Myocyte (in vitro differentiated cells): ENCODE measurements at places on chromosomes 5 and 9. TPM values are rescaled to one million over a fixed set of nuclear protein-coding genes. Genes with fewer than 3 reads are reported as not detected.
A peak's percentile ranks its signal among the peaks of the same experiment; 100 is the strongest.

GRCh38 chr9:114004221-114004716 lies 73.8 kb downstream of the AMBP start:
- DNase-seq, result no peak

- DNase-seq, result no peak
These were observed 1.2 kb upstream of the RNF44 start for GRCh38 chr5:176538230-176538988.

GRCh38 chr9:81460693-81461092 lies 228.7 kb downstream of the TLE1 start:
- DNase-seq, result no peak

- DNase-seq, result peak; percentile 73
These were observed at the start of gene CARD19 for GRCh38 chr9:93096131-93096802. Gene CARD19 (plus strand): TSS chr9:93096217. CDS start chr9:93096346, 129 bp downstream.

- no peak for DNase-seq
These were observed 26.8 kb upstream of the GABRP start for GRCh38 chr5:170756691-170757090.

GRCh38 chr9:131799177-131799823 lies 59.4 kb upstream of the RAPGEF1 start:
- peak; percentile 77 for DNase-seq

GRCh38 chr9:137057545-137057944 lies 3.7 kb upstream of the ENTPD2 start:
- DNase-seq, result peak; percentile 84

- DNase-seq, result peak; percentile 84
These were observed 63.2 kb downstream of the ACER2 start for GRCh38 chr9:19471737-19472648.

GRCh38 chr5:165460911-165461310 lies 1955.5 kb downstream of the MAT2B start:
- no peak for DNase-seq

GRCh38 chr5:89473196-89473595 lies 590.2 kb upstream of the MEF2C start:
- no peak for DNase-seq

- DNase-seq, result no peak
These were observed 90.2 kb upstream of the BOD1 start for GRCh38 chr5:173706700-173707099.

- no peak for DNase-seq
These were observed 100.7 kb downstream of the PTPRD start for GRCh38 chr9:10512144-10512543.

DNA sequence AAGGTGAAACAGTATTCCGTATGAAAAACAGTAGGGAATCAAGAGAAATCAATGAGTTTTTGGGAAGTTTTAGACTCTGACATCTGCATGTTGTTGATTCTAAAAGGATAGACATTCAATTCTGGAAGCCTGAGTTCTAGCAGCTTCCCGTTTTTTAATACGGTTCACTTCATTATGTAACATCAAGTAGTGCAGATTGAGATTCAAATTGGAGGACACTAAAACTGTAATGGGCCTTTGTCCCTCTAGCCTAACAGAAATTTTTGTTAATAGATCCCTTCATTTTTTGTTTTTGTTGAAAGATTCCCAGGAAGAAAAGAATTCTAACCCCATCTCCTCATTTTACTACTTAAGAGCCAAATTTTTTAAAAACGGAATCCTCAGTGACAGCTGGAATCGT lies 384.6 kb downstream of the SH3GL2 start:
- no peak for DNase-seq

GRCh38 chr9:89993678-89994630 lies 389.1 kb downstream of the GADD45G start:
- DNase-seq, result peak; percentile 36

- no peak for DNase-seq
These were observed 97.6 kb upstream of the GRHPR start for GRCh38 chr9:37324691-37325490.

DNA sequence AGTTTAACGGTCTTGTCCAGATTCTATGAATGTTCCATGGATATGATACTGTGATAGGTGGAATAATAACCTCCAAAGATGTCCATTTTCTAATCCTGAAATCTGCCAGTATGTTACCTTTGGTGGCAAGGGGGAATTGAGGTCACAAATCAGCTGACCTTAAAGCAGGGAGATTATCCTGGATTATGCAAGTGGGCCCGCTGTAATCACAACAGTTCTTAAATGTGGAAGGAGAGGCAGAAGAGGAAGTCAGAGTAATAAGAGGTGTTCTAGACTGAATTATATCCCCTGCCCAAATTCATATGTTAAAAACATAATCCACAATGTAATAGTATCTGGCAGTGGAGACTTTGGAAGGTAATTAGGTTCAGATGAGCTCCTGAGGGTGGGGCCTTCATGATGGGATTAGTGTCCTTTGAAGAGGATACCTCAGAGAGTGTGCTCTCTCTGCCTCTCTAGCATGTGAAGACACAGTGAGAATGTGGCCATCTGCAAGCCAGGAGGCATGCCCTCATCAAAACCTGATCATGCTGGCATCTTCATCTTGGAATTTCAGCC lies 47.6 kb upstream of the ZFAND5 start:
- no peak for DNase-seq

PRSS3 gene
- total RNA-seq, result not detected in 2 replicates

CKMT2 gene
- 1.7 and 5.8 TPM in 2 replicates for total RNA-seq

TCF7 gene
- 0.27 and 1.2 TPM in 2 replicates for total RNA-seq

LRRC14B gene
- total RNA-seq, result 11.2 and 21.9 TPM in 2 replicates

PCDHGB7 gene
- total RNA-seq, result 1.4 and 3.4 TPM in 2 replicates

DDX4 gene
- total RNA-seq, result not detected in 2 replicates

NFIL3 gene
- total RNA-seq, result 3.2 and 11.4 TPM in 2 replicates

TLE1 gene
- total RNA-seq, result 20.6 and 30.1 TPM in 2 replicates

ZNF883 gene
- 0.36 and 1.1 TPM in 2 replicates for total RNA-seq

UNC13B gene
- total RNA-seq, result 19.0 and 22.9 TPM in 2 replicates

PRR7 gene
- 23.1 and 38.7 TPM in 2 replicates for total RNA-seq
